Left cardiac atrium (tissue), 4 donors: ENCODE measurements at places on chromosomes 3 and 15.

- no peak for DNase-seq
Observed at GRCh38 chr15:77243135-77243534, 172.2 kb upstream of the TSPAN3 start.

DNA sequence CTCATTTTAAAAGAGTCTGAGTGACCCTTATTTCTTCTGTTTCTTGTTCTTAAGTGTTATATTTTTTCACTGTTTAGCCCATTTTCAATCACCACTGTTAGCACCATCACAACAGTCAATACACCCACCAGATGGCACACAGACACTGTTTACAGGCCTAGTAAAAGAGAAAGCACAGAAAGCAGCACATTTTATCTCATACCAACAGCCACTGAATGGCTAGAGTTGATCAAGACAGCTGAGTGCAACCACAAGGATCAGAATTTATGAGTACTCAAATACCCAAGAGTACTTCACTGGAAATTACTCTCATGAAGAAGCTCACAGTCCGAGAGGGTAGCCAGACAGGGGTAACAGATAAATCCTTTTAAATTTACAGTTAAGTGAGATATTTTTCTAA lies 127.0 kb downstream of the TFDP2 start:
- no peak for DNase-seq

DNA sequence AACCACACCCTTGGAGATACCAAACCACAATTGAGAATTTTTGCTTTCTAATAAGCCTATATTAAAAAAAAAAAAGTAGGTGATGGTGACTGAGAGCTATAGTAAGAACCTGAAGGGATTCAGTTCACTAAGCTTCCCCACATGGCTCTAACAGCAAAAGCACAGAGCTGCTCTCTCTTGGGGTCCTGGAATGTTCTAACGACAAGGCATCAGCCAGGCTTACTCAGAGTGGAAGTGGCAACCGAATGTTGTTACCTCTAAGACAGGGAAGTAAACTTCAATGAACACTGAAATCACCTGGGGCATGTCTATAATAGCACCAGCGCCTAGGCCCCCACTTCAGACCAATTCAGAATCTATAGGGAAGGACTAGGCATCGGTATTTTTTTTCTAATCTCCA lies 397.7 kb downstream of the MAGI1 start:
- no peak for DNase-seq

GRCh38 chr3:59115364-59116232 lies 65.8 kb upstream of the CFAP20DC start:
- no peak for DNase-seq

GRCh38 chr15:82597815-82598214 lies 49.3 kb downstream of the CPEB1 start:
- no peak for DNase-seq

GRCh38 chr3:155335724-155336354 lies 42.4 kb upstream of the STRIT1 start:
- no peak for DNase-seq

DNA sequence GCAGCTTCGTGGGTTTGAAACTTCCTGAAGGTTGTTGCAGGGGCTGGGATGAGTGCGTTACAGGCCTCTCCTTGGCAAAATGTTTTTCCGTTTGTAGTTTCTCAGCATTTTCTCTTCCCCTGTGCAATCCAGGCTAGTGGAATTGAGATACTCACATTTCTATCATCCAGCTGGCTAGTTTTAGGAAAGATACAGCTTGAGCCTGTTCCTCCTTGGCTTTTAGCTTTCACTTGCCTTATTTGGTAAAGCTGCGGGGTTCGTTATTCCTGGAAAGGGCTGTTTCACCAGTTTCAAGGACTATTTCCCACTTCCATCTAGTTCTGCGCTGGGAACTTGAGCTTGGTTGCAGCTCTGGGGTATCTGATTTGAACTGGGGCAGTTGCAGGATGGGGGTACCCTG lies 90.3 kb downstream of the ITPR1 start:
- DNase-seq: no peak

GRCh38 chr15:85150130-85150480 lies 168.4 kb downstream of the PDE8A start:
- DNase-seq: no peak

DNA sequence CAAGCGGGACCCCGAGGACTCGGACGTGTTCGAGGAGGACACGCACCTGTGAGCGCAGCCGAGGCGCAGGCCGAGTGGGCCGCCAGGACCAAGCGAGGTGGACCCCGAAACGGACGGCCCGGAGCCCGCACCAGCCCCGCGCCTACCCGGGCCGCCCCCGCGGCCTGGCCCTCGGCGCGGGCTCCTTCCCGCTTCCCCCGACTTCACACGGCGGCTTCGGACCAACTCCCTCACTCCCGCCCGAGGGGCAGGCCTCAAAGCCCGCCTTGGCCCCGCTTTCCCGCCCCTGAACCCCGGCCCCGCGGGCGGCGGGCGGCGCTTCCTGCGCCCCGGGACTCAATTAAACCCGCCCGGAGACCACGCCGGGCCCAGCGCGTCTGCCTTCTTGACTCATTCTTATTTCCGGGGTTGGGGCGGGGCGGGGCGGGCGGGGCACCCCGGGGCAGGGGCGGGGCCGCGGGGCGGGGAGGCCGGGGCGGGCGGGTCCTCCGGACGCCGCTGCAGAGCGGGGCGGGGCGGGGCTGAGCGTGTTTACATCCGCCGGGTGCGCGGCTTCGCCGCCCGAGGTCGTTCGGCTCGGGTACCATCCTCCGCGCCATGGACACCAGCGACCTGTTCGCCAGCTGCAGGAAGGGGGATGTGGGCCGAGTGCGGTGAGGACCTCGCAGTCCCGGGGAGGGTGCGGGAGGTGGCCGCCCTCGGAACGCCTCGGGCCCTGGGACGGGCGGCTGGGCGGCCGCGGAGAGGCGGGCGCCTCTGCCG lies at the start of gene ABTB1:
ABTB1 (plus strand) TSS at position 524 of the 762 bp plus-strand sequence; CDS start at position 598, 74 bp downstream.
- DNase-seq: peak; percentile 90

GRCh38 chr3:172342097-172342659 lies 106.1 kb downstream of the GHSR start:
- DNase-seq: no peak

GRCh38 chr3:186097663-186098451 lies 11.0 kb downstream of the ETV5 start:
- DNase-seq: peak; percentile 76

DNA sequence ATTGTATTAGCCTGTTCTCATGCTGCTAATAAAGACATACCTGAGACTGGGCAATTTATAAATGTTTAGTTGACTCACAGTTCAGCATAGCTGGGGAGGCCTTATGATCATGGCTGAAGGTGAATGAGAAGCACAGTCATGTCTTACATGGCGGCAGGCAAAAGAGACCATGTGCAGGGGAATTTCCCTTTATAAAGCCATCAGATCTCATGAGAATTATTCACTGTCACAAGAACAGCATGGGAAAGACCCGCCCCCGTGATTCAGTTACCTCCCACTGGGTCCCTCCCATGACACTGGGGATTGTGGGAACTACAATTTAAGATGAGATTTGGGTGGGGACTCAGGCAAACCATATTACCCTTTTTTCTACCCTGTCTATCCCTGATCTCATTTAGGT lies 51.5 kb upstream of the MYZAP start:
- no peak for DNase-seq

GRCh38 chr15:26232691-26233090 lies 369.6 kb upstream of the ATP10A start:
- DNase-seq: no peak

- DNase-seq: no peak
Observed at GRCh38 chr15:93200081-93200836, 111.2 kb upstream of the RGMA start.

DNA sequence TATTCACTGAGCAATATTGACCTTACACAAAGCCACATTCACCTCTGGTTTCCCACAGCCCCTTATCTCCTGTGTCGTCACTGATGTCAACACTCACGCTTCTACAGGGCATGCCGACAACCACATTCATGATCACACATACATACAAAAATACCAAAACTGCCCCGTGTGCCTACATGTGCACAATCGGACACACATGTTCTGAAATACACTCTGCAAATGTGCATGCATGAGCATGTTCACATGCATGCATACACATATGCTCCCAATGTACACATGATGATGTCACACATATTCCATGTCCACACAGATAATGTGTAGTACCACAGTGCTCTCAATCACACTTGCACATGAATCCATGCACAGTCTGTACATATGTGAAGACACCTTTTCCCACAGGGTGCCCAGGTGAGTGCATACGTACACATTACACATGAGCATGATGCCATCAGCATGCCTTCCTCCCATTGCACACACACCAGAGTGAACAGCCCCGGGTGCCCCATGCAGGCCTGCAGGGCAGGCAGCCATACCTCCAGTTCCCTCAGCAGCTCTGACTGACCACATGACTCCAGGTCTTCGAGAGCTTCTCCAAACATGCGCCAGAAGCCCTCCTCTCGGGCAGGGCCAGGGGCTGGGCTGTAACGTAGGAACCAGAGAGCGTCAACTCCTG lies 37.0 kb downstream of the GRIP2 start:
- DNase-seq: no peak

GRCh38 chr3:1609416-1609815 lies 489.2 kb upstream of the CNTN4 start:
- DNase-seq: no peak

DNA sequence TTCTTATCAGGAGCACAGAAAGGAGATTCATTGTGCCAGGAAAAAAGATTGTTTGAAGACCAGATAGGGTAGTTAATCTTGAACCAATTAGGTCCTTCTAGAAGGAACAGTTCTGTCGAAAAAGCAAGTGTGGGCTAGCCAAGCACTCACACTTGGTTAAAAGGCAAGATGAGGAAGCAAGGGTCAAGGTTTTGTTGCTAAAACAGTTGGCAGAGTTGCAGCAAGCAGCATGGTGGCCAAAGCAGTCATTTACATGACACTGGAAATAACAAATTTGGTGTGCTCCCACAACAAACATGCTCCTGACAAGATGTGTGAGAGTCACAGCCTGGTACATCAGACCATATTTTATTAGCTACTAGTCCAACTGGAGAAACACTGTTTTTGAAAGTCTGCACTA lies 228.0 kb upstream of the CFAP20DC start:
- no peak for DNase-seq

- DNase-seq: peak; percentile 36
Observed at GRCh38 chr3:141646760-141647561, 91.1 kb upstream of the RNF7 start.

- DNase-seq: no peak
Observed at GRCh38 chr3:119395923-119396358, 67.5 kb downstream of the TMEM39A start.

DNA sequence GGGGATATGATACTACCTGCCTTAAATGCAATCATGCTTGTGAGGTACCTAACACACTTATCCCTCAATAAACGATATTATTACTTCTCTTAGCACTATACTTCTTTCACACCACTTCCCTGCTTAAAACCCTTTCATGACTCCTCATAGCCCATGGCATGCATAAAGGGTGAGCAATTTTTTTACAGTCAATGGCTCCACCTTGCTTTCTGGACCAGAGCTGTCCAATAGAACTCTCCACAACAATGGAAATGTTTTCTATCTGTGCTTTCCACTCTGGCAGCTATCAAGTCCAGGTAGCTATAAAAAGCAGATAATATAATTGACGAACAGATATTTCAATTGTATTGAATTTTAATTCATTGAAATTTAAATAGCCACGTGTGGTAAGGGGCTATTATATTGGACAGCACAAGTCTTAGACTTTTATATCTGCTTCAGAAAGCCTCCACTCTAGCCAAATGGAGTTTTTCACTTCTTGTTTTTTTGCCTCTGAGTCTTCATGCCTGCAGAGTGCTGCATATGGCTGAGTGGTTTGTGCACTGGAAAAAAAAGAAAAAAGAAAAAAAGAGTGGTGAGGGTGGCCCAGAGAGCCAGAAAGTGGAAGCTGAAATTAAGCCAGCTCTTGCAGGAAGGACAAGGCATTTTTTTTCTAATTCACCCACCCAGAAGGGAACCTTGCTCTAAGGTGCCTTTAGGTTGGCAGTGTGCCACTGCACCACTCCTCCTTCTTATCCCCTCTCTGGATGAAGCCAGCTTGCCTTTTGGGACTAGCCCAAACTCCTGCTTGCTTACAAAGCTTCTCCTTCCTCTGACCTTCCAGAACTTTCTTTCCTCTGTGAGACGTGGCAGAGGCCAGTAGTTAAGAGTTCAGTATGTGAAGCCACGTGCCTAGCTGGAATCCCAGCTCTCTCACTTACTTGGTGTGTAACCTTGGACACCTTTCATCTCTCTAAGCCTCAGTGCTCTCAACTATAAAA lies 239.0 kb upstream of the LRTM1 start:
- no peak for DNase-seq

GRCh38 chr15:31353931-31354330 lies 27.3 kb downstream of the KLF13 start:
- DNase-seq: peak; percentile 35

DNA sequence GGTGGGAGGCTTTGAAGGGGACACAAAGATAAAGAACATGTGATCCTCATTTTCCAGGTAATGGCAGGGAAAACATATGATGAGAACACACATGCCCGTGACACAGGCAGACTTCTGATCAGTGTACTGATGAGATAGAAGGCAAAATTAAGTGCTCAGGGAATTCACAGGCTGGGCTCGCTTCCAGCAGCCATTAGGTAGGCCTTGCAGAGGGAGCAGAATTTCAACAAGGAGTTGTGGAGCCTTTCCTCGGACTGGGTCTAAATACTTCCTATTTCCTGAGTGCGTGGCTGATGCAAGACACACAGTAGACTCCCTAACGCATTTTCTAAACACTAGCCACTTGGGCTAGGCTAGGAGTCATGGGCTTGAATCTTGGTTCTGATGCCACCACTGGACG lies 74.0 kb upstream of the ETV5 start:
- no peak for DNase-seq

GRCh38 chr3:27423463-27423862 lies 54.3 kb upstream of the NEK10 start:
- no peak for DNase-seq

DNA sequence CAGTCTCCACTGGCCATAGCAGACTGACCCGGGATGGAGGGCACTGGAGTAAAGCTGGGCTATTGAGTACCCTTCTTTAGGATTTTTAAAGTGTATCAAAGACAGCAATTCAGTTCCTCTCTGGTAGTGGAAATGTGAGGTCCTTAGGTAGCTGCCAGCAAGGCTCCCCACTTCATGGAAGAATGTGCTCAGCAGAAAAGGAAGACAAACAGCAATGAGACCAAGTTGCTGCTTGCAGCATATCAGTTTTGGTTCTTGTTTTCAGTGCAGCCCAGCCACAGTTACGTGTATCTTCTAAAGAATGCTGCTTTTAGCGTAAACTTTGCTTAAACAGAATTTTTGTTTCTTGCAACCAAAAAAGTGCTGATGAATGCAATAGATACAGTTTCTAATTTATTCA lies 374.0 kb upstream of the CBLB start:
- DNase-seq: no peak

- DNase-seq: no peak
Observed at GRCh38 chr3:4782095-4782494, 197.1 kb upstream of the BHLHE40 start.
